ENCODE measurements at places on chromosomes 6 and 20.

GRCh38 chr20:2299301-2299700, 3.5 kb downstream of the TGM3 start:
- no peak for DNase-seq

DNA sequence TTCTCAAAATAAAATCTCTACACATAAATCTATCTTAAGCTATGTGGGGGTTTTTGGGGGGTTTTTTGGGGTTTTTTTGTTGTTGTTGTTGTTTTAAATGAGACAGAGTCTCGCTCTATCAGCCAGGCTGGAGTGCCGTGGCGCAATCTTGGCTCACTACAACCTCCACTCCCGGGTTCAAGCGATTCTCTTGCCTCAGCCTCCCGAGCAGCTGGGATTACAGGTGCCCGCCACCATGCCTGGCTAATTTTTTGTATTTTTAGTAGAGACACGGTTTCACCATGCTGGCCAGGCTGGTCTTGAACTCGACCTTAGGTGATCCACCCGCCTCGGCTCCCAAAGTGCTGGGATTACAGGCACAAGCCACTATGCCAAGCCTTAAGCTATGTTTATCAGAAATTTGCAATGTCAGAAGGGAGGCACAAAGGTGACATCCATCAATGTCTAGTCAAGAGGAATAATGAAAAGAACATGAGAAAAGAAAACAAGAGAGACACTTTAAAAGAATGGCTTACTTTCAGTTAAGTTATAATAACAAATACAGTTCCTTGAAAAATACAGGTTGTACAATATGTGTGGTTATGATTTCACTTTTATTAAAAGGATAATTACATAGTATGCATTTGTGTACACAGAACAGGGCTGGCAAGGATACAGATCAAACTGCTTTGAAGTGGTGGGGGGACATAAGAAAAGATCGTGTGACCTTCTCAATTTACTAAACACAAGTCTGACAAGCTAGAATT, 28.6 kb downstream of the SLC23A2 start:
- DNase-seq = no peak

DNA sequence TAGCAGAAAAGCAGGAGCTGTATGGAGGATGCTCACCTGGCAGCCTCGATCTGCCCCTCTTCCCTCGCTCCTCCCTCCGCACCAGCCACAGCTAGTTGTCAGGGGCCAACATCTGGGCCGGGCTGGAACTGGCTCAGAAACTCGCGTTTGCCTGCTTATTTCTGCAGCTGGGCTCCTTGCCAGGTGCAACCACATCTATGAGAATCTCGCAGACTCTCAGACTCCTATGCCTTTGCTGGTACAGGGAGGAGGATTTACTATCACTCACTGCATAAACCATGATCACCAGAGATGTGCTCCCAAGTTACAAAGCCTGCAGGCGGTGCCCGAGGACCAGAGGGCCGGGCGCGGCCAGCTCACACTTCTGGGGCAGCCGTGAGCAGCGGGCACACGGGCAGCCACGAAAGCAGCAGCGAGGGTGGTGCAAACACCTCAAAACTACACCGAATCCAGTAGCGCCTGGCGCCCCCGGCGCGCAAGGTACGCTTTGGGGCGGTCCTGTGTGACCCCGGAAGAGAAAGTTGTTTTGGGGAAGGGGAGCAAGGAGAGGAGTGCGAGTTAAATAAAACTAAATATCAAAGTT, 577 bp upstream of the LRRC1 start:
- peak; percentile 55 for DNase-seq

GRCh38 chr6:124008000-124008987, 204.6 kb downstream of the NKAIN2 start:
- no peak for DNase-seq

DNA sequence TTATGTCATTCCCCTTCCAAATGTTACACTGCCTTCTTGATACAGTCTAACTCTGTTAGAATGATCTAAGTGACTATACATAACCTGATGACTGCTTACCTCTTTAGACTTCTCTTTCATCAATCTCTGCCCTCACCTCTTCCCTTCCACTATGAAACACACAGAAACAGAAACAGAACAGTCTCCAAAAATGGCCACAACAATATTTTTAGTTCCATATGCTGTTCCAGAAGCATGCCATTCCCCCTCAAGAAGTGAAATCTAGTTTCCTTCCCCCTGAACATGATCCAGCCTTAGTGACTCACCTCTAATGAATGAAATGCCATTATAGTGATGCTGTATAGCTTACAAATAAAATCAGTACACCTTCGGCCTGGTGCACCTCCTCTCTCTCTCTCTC, 229.3 kb upstream of the TENT5A start:
- no peak for DNase-seq

DNA sequence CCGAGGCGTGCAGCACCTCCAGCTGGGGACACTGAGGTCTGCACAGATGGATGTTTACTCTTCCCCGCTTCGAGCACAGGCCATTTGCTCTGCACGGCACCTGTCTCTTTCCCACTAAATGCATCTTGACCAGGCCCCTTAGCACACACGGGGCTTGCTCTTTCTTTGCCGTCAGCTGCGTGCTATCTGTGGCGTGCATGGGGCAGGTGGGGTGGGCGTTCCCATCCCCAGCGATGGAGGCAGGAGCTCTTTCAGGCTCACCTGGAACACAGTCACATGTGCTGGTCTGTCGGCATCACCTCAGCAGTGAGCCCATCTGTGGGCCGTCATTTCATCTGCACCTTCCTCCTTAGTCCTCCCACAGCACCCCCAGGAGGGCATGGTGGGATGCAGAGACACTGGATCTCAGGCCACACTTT, 35.1 kb downstream of the RBM38 start:
- no peak for DNase-seq

- DNase-seq = no peak
Measured at GRCh38 chr20:33995053-33995831, 1.5 kb downstream of the RALY start.

Data from activated CD4-positive, alpha-beta T cell treated with anti-CD3 and anti-CD28 coated beads, Interleukin-2, amount 50 U/mL, for 16 hours (primary cell).